ENCODE measurements at places on chromosomes 3 and 15. TPM values are rescaled to one million over a fixed set of nuclear protein-coding genes. Genes with fewer than 3 reads are reported as not detected.

ERICH6 gene
- total RNA-seq: 0.40 TPM

SERINC4 gene
- total RNA-seq: 0.35 TPM

DNA sequence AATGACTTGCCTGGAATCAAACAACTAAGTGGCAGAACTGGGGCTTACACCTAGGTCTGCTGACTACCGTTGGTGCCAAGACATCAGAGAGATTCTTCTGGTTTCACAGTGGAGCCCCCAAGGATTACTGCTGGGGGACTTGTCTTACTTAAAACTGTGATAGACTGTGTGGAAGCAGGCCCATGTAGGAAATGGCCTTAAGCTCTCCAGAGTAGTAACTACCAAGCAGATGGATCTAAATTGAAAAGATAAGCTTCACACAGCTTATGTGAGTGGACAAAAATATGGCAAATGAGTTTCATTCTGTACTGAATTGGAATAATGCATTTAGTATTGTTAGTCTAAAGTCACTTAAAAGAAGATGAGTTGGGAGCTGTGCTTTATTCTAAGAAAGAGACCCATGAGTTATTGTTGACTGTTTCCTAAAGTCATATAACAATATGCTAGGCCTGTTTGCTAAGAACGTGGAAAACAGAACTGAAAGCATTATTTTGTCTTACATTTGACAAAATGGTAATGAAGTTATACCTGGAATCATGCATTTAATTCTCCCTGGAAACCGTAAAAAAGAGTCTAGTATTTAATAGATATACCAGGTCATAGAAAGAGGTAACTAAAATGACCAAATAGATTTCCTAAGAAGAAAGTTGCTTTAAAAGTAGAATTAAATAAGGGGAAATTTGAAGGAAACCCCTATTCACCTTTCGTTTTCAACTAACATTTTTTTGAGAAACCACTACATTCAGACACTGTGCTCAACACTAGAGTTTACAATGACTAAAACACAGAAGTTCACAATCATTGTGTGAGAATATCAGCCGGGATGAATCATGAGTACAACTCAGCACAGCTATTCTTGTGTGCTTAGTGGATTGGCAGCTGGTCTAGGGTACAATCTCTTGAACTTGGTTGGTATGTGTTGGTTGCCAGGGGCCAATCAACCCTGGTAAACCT lies 13.0 kb upstream of the MAPK6 start:
- H3K27ac ChIP-seq: no peak overlapping the region
- no peaks in the 10 kb centered on the region for H3K36me3 ChIP-seq
- H3K4me3 ChIP-seq: no peak overlapping the region

- peaks cover 6% of the 10 kb centered on the region for H3K36me3 ChIP-seq
- H3K4me3 ChIP-seq: no peak overlapping the region
- H3K4me1 ChIP-seq: no peaks in the 10 kb centered on the region
- no peaks in the 10 kb centered on the region for H3K27me3 ChIP-seq
Observed at GRCh38 chr3:12175137-12175593, 16.5 kb upstream of the TIMP4 start.

GRCh38 chr15:69736161-69736560 lies 283.5 kb downstream of the RPLP1 start:
- H3K4me3 ChIP-seq: no peak overlapping the region
- H3K27ac ChIP-seq: no peak overlapping the region
- peaks cover 16% of the 10 kb centered on the region for H3K27me3 ChIP-seq
- peaks cover 2% of the 10 kb centered on the region for H3K36me3 ChIP-seq
- H3K4me1 ChIP-seq: peaks cover 42% of the 10 kb centered on the region

DNA sequence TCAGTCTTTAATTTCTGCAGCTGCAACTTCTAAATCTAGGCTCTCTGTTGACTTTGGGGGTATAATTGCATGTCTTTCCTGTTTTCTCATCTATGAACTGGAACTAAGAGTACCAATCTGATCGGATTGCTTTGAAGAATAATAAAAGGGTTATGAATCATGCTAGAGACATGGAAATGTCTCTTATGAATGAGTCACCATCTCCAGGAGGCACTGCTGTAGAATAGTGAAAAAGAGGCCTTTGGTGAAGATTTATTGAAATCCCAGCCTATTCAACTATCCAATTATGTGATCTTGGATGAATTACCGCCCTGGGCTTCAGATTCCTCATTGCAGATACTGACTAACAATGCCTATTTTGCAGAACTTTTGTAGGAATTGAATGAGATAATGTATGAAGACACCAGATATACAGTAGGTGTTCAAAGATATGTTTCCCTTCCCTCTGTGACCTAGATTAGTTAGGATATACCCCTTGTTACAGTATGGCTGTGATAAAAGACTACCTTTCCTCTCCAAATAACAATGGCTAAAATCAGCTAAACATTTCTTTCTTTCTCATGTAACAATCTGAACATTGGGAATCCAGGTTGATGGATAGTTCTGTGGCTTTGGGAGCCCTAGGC lies 11.5 kb upstream of the CMTM8 start:
- H3K4me1 ChIP-seq: peaks cover 25% of the 10 kb centered on the region
- H3K36me3 ChIP-seq: no peaks in the 10 kb centered on the region
- no peak overlapping the region for H3K27ac ChIP-seq
- H3K4me3 ChIP-seq: no peak overlapping the region

DNA sequence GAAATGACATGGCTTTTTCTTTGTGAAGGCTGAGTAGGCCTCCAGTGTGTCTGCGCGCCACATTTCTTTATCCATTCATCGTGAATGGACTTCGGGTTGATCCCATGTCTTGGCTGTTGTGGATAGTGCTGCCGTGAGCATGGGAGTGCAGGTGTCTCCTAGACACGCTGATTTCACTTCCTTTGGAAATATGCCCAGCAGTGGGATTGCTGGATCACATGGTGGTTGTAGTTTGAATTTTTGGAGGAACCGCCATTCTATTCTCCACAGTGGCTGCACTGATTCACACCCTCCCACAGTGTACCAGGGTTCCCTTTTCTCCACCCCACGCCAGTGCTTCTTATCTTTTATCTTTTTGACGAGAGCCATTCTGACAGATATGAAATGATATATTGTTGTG lies 171.7 kb downstream of the NSMCE3 start:
- DNase-seq: no peak
- H3K27ac ChIP-seq: no peak overlapping the region
- no peak overlapping the region for H3K4me3 ChIP-seq
- no peaks in the 10 kb centered on the region for H3K27me3 ChIP-seq

DNA sequence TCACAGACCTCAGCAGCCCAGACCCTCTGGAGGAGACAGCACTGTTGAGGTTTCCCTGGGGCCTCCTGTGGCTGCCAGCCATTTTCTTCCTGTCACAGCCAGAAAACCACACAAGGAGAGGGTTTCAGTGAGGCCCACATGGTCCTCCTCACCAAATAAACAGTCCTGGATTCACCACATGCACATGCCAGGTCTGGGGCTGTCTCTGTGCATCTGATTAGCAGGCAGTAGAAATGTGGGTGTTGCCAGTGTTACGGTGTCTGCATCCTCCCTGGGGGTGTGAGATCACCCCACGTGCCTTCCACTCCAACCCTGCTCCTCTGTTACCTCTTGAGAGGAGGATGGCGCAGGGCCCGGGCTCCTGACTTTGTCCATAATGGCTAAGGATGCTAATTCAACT lies 140.4 kb downstream of the CHDH start:
- no peak overlapping the region for H3K27ac ChIP-seq
- DNase-seq: no peak
- no peaks in the 10 kb centered on the region for H3K4me1 ChIP-seq
- H3K36me3 ChIP-seq: no peaks in the 10 kb centered on the region

GRCh38 chr15:47548231-47548630 lies 169.1 kb upstream of the SEMA6D start:
- no peaks in the 10 kb centered on the region for H3K4me1 ChIP-seq
- no peak for DNase-seq
- no peak overlapping the region for H3K27ac ChIP-seq
- H3K36me3 ChIP-seq: no peaks in the 10 kb centered on the region

DNA sequence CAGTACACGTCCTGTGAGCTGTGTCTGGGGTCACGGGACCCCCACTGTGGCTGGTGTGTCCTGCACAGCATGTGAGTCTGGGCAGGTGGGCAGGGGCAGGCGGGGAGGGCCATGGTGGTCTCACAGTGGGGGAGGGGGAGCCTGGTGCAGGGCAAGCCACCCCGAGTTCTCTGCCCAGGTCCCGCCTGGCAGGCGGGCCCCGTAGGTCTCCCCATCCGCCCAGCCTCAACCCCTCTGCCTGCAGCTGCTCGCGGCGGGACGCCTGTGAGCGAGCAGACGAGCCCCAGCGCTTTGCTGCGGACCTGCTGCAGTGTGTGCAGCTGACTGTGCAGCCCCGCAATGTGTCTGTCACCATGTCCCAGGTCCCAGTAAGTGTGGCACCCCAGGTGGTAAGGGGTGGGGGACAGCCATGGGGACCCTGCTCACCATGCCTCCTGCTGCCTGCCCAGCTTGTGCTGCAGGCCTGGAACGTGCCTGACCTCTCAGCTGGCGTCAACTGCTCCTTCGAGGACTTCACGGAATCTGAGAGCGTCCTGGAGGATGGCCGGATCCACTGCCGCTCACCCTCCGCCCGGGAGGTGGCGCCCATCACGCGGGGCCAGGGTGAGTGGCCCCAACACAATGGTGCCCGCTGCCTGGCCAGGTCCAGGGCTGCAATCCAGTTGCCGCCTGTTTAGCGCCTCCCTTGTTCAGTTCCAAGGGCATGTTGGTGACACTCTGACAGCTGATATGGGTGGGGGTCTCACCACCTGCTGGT lies 21.9 kb downstream of the PLXNA1 start:
- H3K27ac ChIP-seq: no peak overlapping the region
- no peaks in the 10 kb centered on the region for H3K36me3 ChIP-seq
- DNase-seq: no peak
- no peak overlapping the region for H3K4me3 ChIP-seq

DNA sequence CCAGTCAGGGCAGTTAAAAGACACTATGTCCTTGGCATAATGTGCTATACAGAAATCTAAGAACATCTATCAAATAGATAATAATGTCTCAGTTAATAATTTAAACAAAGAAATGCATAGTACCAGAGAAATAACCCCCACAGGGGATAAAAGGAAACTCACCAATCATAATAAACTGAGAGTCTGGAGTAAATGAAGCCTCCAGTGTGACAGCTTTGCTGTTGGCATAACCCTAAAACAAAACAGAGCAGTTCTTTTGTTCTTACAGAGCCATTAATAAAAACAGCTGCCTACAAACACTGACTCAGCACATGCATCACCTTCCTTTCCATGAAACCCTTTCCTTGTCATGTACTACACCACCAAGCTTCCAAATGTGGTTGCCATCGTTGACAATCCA lies 13.5 kb downstream of the PPM1M start:
- no peaks in the 10 kb centered on the region for H3K4me1 ChIP-seq
- no peak for DNase-seq
- no peaks in the 10 kb centered on the region for H3K27me3 ChIP-seq
- H3K36me3 ChIP-seq: peaks cover 27% of the 10 kb centered on the region
- no peak overlapping the region for H3K4me3 ChIP-seq

GRCh38 chr15:83928878-83929418 lies 275.0 kb downstream of the ADAMTSL3 start:
- H3K27ac ChIP-seq: no peak overlapping the region
- peaks cover 6% of the 10 kb centered on the region for H3K27me3 ChIP-seq
- no peaks in the 10 kb centered on the region for H3K4me1 ChIP-seq
- H3K36me3 ChIP-seq: peaks cover 3% of the 10 kb centered on the region
- DNase-seq: no peak

GRCh38 chr3:60469481-60469880 lies 781.8 kb downstream of the FHIT start:
- no peaks in the 10 kb centered on the region for H3K27me3 ChIP-seq
- H3K4me1 ChIP-seq: no peaks in the 10 kb centered on the region
- no peak overlapping the region for H3K27ac ChIP-seq
- H3K4me3 ChIP-seq: no peak overlapping the region
- no peak for DNase-seq

GRCh38 chr15:85063522-85064079 lies 81.9 kb downstream of the PDE8A start:
- H3K27ac ChIP-seq: no peak overlapping the region
- no peak for DNase-seq
- H3K4me3 ChIP-seq: no peak overlapping the region
- no peaks in the 10 kb centered on the region for H3K4me1 ChIP-seq
- H3K36me3 ChIP-seq: peaks cover 18% of the 10 kb centered on the region
- no peaks in the 10 kb centered on the region for H3K27me3 ChIP-seq

GRCh38 chr3:177351757-177352158 lies 154.5 kb upstream of the TBL1XR1 start:
- DNase-seq: no peak
- peaks cover 35% of the 10 kb centered on the region for H3K4me1 ChIP-seq
- H3K27ac ChIP-seq: no peak overlapping the region

DNA sequence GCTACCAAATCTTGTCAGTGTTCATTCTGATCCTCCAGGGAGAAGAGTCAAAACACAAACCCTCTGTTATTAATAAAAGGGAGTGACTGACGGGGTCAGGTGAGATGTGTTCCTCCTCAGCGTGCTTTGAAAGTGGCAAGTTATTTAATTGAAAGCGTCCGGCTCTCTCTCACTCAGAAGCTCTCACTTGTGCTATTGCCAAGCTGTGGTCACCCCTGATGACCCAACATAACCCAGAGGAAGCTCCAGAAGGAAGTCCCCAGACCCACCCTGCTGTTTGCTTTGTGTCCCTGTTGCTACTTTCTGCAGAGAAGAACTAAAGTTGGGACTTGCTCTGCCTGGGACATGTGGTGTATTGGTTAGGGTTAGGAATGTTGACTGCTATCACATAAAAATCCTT lies 235.6 kb downstream of the EDEM1 start:
- no peaks in the 10 kb centered on the region for H3K27me3 ChIP-seq
- no peak overlapping the region for H3K4me3 ChIP-seq
- peak overlapping the region; percentile 36 for H3K27ac ChIP-seq
- H3K4me1 ChIP-seq: no peaks in the 10 kb centered on the region
- no peak for DNase-seq

DNA sequence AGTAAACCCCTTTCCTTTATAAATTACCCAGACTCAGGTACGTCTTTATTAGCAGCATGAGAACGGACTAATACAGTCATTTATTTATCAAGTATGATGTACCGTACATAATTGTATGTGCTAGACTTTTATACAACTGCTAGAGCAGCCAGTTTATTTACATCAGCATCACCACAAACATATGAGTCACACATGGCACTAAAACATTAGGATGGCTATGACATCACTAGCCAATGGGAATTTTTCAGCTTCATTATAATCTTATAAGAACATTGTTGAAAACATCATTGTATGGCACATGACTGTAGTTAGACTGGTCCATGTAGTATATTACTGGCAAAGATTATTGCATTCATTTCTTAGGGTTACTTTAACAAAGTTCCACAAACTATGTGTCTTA lies 121.7 kb downstream of the ZMAT3 start:
- no peaks in the 10 kb centered on the region for H3K36me3 ChIP-seq
- H3K4me3 ChIP-seq: no peak overlapping the region
- no peak for DNase-seq
- H3K27me3 ChIP-seq: no peaks in the 10 kb centered on the region
- H3K4me1 ChIP-seq: no peaks in the 10 kb centered on the region

- no peaks in the 10 kb centered on the region for H3K4me1 ChIP-seq
- peaks cover 9% of the 10 kb centered on the region for H3K36me3 ChIP-seq
- no peak overlapping the region for H3K27ac ChIP-seq
Observed at GRCh38 chr3:150462108-150462507, 54.0 kb downstream of the TSC22D2 start.

DNA sequence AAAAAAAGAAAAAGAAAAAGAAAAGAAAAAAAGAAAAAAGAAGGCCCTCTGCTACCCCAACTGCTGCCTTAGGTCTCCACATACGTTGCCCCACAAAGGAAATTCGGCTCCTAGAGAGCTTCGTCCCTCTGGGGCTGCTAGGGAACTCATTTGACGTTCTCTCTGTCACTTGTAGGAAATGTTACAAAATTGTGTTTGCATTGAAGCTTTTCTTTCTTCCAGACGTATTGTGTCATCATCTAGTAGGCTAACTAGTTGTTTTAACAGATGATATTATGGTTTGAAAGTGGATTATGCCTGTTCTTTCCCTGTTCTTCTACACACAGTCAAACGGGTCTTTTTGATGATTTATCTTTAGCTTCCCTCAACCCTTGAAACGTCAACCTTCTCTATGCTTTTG lies 125.3 kb downstream of the BDH1 start:
- H3K27ac ChIP-seq: no peak overlapping the region
- no peaks in the 10 kb centered on the region for H3K36me3 ChIP-seq
- H3K4me1 ChIP-seq: peaks cover 29% of the 10 kb centered on the region
- H3K27me3 ChIP-seq: peaks cover 6% of the 10 kb centered on the region
